ENCODE measurements at places on chromosomes 16 and 17.
A peak's percentile ranks its signal among the peaks of the same experiment; 100 is the strongest.

- DNase-seq, result no peak
Observed at GRCh38 chr17:53560953-53561352, 261.8 kb upstream of the KIF2B start.

GRCh38 chr16:23575834-23576233 is 18.3 kb downstream of the UBFD1 start:
- no peak for DNase-seq

DNA sequence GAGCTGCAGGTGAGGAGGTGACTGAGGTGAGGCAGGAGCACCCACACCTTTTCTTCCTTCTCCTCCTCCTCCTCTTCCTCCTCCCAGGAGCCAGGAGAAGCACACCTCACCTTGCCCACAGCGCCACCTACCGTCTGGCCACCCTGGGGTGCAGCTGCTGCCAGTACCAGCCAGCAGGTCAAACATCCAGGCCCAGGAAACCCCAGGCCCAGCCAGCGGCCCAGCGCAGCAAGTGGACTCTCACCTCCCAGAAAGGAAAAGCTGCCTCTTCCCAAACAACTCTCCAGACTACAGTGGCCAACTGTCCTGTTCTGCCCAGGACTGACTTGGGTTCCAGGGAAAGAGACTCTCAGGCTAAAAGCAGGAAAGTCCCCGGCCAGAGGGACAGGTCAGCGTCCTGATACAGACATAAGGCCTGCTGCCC is 22.7 kb downstream of the PEMT start:
- DNase-seq, result peak; percentile 27

- no peak for DNase-seq
Observed at GRCh38 chr17:77958716-77959125, 218 bp downstream of the TNRC6C start.

DNA sequence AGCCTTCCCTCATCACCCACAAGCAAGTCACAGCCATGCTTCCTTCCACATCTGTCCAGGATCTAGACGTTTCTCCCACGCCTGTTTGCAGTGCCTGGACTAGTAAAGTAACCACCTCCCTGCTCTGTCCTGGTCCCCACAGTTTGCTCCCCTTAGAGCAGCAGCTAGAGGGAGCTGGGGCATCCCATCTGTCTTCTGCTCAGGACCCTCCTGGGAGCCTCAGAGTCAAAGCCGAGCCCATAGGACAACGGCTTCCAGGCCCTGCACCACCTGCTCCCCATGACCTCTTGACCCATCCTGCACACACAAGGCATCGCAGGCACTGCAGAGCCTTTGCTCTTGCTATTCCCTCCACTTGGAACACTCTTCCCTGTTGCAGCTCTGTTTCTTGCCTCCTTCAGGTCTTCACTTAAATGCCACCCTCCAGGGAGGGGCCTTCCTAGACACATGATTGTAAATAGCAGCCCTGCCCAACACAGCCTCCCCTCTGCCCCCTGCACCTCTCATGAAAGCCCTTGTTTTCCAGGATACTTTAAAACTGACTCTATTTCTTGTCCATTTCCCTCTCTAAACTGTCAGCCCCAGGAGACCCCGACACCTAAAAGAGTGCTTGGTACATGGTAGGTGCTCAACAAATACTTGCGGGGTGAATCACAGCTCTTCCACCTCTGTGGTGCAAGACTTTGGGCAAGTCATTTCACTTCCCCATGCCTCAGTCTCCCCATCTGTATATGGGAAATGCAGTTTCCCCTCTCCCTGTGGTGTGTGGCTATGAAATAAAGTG is 3.1 kb downstream of the NATD1 start:
- no peak for DNase-seq

DNA sequence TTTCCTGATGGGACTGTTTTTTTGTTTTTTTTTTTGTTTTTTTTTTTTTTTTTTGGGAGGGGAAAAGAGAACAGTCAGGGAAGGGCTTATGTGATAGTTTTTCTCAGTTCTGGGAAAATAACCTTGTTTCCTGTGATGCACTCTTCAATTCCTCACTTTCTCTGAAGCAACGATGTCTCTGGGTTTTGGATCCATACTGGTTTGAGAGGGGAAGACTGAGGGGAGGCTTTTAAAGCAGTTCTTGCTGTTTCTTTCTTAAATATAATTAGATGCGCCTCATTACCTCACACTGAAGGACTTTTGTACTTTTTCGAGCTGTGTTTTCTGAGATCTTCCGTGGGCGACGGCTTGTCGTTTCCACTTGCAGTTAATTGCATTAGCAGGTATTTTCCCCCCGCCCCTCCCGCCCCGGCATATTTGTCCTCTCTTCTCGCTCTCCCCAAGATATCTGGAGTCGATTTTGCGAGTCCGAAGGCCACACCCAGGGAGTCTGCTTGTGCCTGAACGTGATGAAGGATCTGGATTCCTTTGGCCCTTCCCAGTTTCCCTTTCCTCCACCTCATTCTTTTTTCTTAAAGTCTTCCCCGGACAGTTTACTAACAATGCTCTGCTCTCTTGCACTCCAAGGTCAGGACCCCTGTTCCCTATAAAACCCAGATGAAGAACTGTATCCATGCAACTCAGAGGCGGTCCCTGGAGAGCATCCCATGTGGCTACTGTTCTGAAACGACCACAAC is 125.2 kb upstream of the ZFHX3 start:
- DNase-seq, result no peak

DNA sequence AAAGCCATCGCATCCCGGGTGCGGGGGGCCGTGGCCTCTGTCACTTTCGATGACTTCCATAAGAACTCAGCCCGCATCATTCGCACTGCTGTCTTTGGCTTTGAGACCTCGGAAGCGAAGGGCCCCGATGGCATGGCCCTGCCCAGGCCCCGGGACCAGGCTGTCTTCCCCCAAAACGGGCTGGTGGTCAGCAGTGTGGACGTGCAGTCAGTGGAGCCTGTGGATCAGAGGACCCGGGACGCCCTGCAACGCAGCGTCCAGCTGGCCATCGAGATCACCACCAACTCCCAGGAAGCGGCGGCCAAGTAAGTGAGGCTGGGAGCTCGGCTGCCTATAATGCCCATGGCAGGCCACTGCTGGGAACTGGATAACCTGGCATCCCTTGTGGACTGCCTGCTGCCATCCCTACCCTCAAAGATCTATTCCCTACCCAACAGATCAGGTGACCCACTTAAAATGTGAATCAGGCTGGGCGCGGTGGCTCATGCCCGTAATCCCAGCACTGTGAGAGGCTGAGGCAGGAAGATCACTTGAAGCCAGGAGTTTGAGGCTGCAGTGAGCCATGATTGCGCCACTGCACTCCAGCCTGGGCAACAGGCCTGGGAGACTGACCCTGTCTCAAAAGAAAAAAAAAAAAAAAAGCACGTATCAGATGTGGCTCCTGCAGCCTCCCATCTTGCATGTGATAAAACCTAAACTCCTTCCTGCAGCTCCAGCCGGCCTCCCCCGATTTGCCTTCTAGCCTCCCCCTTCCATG is 18.3 kb downstream of the CDIPT start:
- DNase-seq, result no peak

DNA sequence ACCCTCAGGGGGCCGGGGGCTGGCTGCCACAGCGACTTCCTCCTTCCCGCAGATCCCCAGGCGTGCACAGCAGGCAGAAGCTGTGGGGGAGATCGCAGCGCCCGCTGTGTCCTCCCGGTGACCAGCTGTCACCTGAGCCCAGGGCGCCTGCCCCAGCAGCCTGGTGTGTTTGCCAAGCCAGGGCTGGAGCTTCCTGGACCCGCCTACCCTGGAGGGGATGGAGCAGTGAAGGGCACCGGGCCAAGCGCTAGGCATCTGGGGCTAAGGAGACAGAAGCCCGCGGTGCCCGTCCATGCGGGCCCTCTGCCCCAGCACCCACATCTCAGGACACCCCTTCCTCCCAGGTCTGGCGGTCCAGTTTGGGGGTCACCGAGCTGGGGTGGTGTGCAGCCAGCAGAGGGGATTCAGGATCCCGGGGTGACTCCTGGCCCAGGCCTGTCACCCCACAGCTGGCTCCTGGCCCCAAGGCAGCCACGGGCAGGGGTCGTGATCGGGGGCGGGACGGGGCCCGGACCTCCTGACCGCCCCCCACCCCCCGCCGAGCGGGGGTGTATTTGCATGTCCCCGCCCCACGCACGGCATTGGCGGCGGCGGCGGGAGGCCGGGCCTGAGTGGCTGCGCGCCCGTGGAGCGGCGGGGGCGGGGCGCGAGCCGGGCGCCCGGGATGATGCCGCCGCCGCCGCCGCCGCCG is at the start of gene RAB26:
Gene RAB26 (plus strand): TSS at position 645 of the 691 bp plus-strand sequence. CDS start 159 bp downstream, outside the sequence.
- DNase-seq, result no peak

GRCh38 chr17:58248955-58249269 is 10.5 kb downstream of the LPO start:
- no peak for DNase-seq

GRCh38 chr17:5365831-5366230 is 53.6 kb downstream of the NUP88 start:
- no peak for DNase-seq

- no peak for DNase-seq
Observed at GRCh38 chr17:48471817-48472410, 41.9 kb upstream of the SKAP1 start.

DNA sequence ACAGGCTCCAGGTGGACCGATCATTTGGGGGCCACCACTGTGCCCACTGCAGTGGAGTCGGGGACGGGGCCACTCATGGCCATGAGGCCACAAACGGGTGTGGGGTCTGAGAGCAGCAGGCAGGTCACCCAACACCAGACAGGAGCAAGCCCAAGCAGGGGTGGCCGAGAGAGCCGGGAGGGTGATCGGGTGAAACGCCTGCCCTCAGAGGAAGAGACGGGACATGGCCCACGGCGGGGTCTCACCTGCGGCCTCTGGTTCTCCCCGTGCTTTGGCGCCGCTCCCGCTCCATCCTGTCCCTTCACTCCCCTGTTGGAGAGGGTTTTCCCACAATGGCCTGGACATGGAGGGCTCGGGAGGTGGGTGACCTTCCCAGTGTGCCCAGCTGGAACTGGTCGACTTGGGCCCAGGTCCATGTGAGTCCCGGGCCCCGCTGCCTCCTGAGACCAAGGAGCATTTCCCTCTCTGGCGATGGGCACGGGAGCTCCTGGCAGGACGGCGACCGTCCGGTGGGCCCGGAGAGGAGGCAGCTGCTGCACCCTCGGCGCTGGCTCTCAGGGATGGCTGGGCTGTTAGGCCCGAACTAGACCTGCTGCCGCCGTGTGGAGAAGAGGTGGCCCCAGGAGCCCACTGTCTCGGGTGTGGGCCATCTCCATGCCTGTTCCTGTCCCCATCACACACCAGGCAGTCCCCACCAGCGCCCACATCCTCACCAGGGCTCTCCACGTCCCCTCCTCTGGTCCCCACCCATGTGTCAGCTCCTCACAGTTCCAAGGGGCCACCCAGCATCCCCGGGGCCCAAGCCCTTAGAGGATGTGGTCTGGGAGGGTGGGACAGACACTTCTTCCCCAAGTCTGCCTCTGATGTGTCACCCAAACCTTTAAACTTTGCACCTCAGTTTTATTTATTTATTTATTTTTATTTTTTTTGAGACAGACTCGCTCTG is 13.4 kb upstream of the BAHCC1 start:
- no peak for DNase-seq

Data from activated CD4-positive, alpha-beta T cell treated with anti-CD3 and anti-CD28 coated beads, Interleukin-2, amount 50 U/mL, for 24 hours (primary cell).